ENCODE measurements at places on chromosomes 2 and 18. TPM values are rescaled to one million over a fixed set of nuclear protein-coding genes. Genes with fewer than 3 reads are reported as not detected.

GRCh38 chr2:19362755-19363473 lies 4.5 kb upstream of the OSR1 start:
- DNase-seq, result peak; percentile 90

GRCh38 chr2:171475979-171476378 lies 42.0 kb downstream of the DCAF17 start:
- DNase-seq, result no peak

- no peak for DNase-seq
These were observed 47.6 kb downstream of the ITGAV start for GRCh38 chr2:186637497-186637800.

DNA sequence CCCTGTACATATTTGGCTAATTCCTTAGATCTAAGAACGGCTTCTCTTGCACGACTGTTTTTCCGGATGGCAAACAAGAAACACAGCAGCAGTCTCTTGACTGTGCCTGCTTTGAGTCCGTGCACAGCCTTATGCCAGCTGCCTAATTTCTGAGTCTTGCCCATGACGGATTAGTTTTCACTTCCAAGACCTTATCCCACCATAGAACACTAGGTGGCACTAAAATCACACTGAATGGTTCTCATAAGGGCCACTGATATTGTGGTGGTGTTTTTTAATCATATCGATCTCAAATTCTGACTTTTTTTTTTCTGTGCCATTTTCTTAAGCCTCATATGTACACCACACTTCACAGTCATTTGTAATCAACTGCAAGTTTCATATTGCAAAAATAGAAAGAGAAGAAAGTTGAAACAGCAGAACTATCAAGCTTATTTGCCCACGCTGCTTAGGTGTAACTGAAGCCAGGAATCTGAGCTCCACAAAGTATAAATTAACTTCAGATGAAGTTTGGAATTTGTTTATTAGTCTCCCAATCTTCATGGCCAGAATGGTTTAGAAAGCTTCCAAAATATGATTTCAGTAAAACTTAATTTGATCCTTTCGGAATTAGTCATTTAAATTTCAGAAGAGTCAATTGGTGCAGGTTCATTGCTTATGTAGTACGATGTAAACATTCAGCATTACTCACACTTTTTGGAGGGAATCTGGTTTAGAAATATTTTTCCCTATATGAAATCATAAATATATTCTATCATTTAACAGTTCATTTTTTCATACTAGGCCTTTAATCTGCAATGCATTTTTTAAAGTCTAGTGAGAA lies 45.5 kb upstream of the SCN7A start:
- peak; percentile 67 for DNase-seq

DNA sequence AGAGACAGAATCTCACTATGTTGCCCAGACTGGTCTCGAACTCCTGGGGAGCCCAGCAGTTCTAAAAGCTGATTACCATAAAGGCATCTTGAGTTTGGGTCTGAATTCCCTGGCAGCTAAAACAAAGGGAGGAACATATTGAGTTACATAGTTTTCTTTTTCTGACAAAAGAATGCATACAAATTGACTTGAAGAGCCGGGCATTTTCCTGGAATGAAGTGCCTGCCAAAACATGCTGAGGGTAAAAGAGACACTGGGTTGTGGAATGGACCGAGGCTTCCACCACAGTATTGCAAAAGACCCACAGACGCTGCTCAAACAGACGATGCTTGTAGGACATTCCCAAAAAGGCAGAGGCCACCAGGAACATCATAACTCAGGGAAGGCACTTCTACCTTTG lies 35.1 kb upstream of the ROCK2 start:
- DNase-seq, result peak; percentile 31

DNA sequence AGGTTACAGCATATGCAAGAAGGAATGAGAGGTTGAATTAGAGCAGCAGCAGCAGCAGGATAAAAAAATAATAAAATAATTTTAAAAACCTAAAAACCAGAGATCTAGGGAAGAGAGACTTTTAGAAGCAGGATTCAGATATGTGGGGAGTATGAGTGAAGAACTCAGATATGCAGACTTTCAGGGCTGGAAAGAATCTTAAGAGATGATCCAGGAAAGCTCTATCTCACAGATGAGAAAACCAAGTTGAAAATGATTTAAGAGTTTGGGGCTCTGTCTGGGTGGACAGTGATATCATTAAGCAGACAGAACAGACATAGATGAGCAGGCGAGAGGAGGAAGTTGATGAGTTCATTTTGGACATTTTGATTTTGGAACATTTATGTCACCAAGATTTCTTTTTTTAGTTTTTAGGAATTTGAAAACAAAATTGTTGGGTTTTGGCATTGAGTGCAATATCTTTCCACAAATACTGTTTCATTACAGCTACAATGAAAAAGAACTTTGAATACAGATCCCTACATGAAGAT lies 31.8 kb downstream of the BCL2 start:
- no peak for DNase-seq

- no peak for DNase-seq
These were observed 37.8 kb upstream of the DNMT3A start for GRCh38 chr2:25379535-25379934.

- no peak for DNase-seq
These were observed at the start of gene ACOXL for GRCh38 chr2:110732422-110733413. Gene ACOXL, plus strand, starts transcription at chr2:110732573. Its CDS starts 35,817 bp downstream, at chr2:110768390.

DNA sequence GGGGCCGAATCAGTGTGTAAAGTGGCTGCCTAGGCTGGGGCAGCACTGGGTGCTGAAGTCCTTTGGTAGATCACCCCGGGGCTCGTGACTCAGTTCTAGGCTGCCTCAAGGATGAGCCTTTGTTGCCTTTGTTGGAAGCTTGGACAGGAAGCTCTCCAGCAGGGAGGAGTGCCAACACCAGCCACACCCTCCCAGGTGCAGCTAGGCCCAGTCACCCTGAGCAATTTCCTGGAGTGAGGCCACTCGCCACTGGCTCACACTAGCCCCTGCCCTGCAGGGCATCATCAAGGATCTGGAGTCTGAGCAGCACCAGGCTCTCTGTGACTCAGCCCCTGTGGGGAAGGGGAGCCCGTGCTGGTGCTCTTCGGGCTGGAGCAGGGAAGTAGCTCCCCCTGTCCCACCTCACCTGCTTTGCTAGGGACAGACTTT lies 6.7 kb upstream of the SDC1 start:
- DNase-seq, result peak; percentile 69

GRCh38 chr2:36339607-36340218 lies 15.9 kb upstream of the CRIM1 start:
- peak; percentile 31 for DNase-seq

DNA sequence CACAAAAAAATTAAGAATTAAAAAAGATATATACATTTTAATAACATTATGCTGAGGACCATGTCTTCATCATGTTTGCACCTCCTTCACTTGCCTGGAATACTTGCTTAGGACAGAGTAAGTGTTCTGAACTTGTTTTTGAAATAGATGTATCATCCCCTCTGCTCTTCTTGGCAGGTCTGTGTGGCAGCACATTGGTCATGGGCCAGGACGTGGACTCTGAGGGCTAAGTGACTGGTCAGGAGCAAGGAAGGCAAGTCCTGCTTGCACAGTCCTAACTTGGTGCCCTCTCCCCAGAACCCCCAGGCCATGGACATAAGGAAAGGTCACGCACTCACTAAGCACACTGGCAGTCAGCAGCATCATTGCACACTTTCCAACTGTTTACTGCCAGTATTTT lies 95.8 kb downstream of the PTPRM start:
- no peak for DNase-seq

GRCh38 chr18:45748501-45748900 lies 24.5 kb downstream of the SLC14A1 start:
- DNase-seq, result no peak

- no peak for DNase-seq
These were observed 14.5 kb downstream of the ATG16L1 start for GRCh38 chr2:233265899-233266431.

- no peak for DNase-seq
These were observed 59.7 kb downstream of the INPP5D start for GRCh38 chr2:233119806-233120205.

DNA sequence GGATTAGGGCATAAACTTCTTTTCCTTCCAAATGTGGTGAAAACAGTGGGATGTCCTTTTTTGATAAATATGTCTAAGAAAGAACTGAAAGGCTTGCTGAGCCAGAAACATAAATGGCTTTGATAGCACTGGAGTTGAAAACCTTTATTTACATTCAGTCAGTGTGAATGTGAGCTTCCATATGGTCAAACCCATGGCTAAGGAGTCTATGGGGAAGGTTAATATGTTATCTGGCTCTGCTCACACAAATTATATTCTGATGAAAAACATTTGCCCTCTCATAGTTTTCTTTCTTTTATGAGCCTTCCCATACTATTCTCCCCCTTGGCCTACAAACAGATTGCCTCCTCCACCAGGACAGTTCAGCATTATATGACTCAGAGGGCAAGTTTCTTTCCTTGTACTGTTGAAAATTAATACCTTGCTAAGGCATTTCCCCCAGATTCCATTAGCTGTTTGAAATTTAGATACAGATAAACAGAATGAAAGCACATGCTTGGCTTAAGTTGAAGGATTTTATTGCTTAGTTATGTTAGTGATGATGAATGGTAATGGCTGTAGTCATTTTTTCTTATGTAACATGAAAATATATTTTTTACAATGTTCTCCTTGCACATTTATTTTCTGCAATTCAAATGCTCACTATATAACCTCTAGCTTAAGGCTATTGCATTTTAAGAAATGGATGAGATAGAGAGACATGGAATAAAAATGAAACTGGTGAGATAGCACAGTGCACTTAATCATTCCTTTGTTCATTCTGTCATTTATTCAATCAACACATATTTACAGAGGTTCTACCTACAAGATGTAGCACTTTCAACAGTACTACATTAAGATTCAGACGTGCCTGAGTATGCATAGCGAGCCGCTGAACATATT lies 544.1 kb downstream of the LRRTM4 start:
- no peak for DNase-seq

DNA sequence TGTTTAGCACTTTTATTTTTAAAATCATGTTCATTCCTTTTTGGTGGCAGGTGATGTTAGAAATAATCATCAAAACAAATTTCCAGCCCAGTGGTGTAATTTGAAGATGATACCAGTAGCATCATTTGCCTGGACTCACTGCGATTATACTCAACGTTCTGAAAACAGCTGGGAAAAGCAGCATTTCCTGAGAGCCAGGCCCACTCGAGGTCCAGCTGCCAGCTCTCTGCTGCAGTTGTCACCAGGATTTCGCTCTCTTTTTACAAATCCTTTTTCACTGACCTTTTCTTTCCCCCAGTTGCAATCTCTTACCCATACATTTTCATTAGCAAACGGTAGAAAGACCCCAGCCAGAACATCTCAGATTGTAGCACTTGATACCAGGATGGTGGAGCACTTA lies 110.6 kb upstream of the LYPD1 start:
- no peak for DNase-seq

GRCh38 chr2:214244847-214245246 lies 166.0 kb upstream of the VWC2L start:
- peak; percentile 35 for DNase-seq

GRCh38 chr2:134258684-134259388 lies 5.0 kb downstream of the MGAT5 start:
- no peak for DNase-seq

- no peak for DNase-seq
These were observed 4.3 kb upstream of the ASIC4 start for GRCh38 chr2:219509780-219510511.

DNA sequence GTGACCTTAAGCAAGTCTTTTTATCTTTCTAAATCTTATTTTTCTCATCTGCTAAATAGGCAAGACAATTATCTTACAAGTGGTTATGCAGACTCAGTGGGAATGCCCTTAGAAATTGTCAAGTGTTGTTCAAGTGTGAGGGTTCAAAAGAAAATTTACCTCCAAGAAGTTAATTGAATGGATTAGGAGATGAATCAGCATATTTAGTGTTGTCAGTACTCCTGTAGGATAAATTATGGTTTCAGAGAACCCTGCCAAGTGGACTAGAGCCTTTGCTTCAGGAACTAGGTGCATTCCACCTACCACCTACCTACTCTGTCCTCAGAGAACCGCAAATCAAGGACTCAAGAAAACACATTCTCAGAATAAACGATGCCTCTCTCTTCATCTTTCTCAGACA lies 69.8 kb upstream of the KCTD1 start:
- no peak for DNase-seq

- peak; percentile 99 for DNase-seq
These were observed 37.9 kb downstream of the MOGAT1 start for GRCh38 chr2:222709191-222709891.

DNA sequence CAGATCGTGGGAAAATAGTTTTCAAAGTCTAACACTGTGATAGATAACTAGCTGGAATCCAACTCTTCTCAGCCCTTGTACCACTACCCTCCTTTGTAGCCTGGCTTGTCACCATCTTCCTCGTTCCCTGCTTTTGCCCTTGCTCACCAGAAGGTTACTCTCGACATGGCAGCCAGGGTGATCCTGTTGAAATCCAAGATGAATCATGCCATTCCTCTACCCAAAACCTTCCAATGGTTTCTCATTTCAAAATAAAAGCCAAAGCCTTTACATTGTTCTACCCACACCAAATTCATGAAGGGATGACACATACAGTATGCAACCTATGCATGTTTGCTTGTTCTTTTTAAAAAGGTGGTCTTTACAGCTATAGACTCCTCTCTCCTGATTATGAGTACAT lies 45.7 kb downstream of the STAT4 start:
- peak; percentile 44 for DNase-seq

DNA sequence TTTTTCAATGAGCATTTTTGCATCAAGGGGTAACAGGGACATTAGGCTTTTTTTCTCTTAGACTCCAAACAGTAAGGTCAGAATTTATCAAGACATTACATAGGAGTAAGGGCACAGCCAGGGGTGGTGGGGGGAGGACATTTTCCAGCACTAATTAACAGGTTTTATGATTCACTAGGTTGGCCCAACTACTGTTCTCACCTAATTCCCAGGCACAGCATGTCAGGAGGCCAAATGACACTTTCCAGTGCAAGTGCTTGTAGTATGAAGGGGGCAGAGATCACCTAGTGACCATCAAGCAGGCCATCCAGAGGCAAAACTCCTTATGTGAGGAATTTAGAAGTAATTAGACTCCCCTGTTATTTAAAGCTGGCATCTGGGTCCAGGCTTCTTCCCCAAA lies 3.9 kb upstream of the MBD2 start:
- no peak for DNase-seq

GRCh38 chr18:48364146-48364545 lies 45.0 kb downstream of the ZBTB7C start:
- DNase-seq, result no peak

GRCh38 chr2:237860273-237860935 lies 981 bp downstream of the RAMP1 start:
- DNase-seq, result no peak

- DNase-seq, result no peak
These were observed 157.2 kb upstream of the SLC14A2 start for GRCh38 chr18:45458033-45458432.

GRCh38 chr18:79387615-79388014 lies 8.1 kb upstream of the NFATC1 start:
- DNase-seq, result no peak

The LINC00305 gene
- not detected for total RNA-seq

The FER1L5 gene
- total RNA-seq, result not detected

The KIAA2012 gene
- not detected for total RNA-seq

The LYPD1 gene
- total RNA-seq, result not detected

The RUFY4 gene
- total RNA-seq, result not detected

The FBXO41 gene
- 4.0 TPM for total RNA-seq

The KLHL30 gene
- 0.96 TPM for total RNA-seq

The UGT1A4 gene
- not detected for total RNA-seq

The C2orf66 gene
- total RNA-seq, result 0.32 TPM

The KCNG2 gene
- total RNA-seq, result 0.13 TPM

The GAL3ST2 gene
- total RNA-seq, result not detected
